ENCODE measurements at places on chromosomes 7 and 10.

DNA sequence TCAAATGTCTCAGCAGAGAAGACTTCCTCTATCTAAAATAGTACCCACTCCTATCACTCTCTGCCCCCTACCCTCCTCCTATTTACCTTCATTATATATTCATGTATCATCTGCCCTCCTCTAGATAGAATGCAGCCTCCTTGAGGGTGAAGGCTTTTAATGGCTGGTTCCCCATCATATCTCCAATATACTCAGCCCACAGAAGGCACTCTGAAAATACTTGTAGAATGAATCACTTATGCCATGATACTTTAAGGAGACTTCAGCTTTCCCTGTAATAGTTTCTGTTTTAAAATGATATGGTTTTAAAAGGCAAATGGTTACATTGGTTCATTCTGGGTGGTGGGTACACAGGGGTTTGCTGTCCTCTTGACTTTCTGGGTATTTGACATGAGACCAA, 25.3 kb downstream of the GFRA1 start:
- no peak for DNase-seq

GRCh38 chr10:102988404-102989314, 70.6 kb downstream of the CNNM2 start:
- DNase-seq: no peak

GRCh38 chr7:67462781-67463191, 466.2 kb downstream of the TYW1 start:
- DNase-seq: no peak

- no peak for DNase-seq
Observed at GRCh38 chr10:102202386-102202785, 23.7 kb upstream of the ELOVL3 start.

DNA sequence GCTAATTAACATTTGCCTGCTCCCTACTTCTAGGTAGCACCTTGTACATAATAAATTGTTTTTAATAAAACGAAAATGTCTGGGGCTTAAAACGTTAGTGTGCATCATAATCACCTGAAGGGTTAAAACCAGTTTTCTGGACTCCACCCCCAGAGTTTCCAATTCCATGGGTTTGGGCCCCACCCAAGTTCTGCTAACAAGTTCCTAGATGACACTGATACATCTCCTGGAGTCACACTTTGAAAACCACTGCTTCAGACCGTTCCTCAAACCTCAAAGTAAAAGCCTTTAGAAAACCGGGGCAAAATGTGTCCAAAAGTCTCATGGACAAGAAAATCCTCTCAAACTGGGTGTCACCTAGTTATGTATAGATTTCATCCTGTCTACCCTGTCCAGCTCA, 9.3 kb downstream of the OSBPL3 start:
- no peak for DNase-seq

- no peak for DNase-seq
Observed at GRCh38 chr7:20218279-20218678, 1.1 kb upstream of the MACC1 start.

DNA sequence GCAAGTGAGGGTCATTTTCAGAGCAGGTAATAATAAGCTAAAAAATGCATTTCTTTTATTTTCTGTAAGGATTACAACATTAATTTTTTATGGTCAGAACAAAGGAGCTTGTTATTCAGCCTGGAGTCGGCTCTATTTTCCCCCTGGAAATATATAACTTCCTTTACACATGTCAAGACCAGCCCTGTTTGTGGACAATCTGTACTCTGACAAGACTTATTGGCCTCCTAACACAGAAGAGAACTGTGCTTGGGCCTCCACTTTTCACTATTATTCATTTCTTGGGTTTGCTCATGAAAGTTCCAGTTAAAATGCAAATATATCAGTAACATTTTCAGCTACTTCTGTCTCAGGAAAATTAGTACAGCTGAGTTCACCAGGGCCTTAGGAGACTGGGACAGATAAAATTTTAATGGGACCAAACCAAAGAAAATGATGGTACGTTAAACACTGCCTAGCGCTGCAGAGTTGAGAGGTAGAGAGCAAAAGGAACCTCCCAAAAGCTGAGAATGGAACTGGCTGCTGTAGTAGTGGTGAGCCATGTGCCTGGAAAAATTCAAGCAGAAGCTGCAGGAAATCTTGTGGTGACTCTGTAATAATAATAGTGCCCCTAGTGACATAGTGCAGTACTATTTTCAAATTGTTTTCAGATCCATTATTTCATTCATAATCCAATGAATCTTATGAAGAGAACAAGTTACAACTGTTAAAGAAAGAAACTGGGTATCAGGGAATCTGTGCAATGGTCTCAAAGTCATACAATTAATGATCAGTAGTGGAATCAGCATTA, 227.2 kb upstream of the KIAA1217 start:
- no peak for DNase-seq

GRCh38 chr10:61248013-61248412, 205.2 kb downstream of the TMEM26 start:
- no peak for DNase-seq

GRCh38 chr7:122467661-122468449, 163.3 kb upstream of the FEZF1 start:
- no peak for DNase-seq

- no peak for DNase-seq
Observed at GRCh38 chr7:37977243-37977642, 56.8 kb downstream of the EPDR1 start.
